Endothelial cell of umbilical vein (primary cell): ENCODE measurements at places on chromosomes 2 and 18. TPM values are rescaled to one million over a fixed set of nuclear protein-coding genes. Genes with fewer than 3 reads are reported as not detected.

GRCh38 chr18:23881778-23882177 is 132.8 kb upstream of the TTC39C start:
- DNase-seq, result no peak

- DNase-seq, result peak; percentile 76
Observed at GRCh38 chr2:69306822-69307578, 80.0 kb downstream of the GFPT1 start.

DNA sequence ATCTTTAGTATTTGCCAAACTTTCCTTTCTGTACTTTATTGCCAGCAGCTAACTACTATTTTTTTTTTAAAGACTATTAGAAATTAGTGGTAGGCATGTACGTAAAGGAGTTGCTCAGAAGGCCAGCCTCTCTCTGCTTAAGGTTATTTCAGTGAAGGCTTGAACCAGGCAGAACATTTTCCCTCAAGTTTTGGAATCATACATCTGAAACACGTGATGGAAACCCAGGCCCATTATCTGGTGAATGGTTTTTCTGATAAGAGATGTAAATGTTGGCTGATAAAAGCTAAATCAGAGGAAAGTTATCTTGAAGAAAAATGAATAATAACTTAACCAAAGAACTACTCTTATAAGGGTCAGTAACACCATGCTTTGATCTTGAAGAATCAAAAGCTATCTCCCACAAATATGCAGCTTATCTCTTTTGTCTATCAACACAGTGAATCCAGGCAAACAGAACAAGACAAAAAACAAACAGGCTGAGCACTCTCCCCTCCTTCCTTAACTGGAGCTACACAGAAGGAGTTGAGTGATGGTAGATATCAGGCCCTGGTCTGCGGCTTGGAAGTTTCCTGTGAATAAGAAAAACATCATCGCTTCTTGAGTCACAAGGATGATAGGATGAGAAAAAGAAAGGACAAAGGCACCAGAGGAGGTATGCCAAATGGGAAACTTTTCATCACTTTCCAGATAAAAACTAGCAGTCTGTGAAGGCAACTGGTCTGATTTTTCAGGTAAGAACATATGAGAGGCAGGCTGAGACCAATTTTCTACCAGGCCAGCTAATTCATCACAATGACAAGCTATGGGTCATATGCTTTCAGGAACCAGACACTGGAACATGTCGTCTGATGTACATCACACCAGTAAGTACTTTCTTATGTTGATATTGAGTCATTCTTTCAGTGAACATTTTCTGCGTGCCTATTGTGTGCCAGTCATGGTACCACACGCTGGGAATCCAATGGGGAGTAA is 88.4 kb upstream of the STK17B start:
- DNase-seq, result peak; percentile 76

DNA sequence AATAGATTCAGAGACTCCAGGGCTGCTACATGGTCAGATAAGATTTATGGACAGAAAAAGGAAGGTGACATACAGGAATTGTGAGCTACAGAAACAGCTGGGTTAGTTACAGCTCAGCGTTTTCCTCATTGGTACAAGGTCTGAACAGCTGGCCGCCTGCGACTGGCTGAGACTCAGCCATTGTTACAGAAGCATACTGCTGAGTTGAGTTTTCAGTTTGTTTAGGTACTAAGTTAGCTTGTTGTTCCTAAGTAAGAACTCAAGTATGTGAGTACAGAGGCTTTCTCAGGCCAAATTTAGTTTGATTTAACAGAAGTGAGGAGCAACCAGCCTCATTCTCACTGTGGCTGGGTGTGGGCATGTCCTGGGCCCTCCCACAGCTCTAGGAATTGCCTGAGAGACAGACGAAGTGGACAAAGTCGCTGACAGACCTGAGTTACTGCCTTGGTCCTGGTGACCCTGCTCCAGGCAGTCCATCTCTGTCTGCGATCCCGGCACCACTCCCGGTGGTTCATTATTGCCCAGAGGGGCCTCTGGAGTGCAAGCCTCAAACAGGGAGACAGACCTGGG is 27.8 kb upstream of the RHOB start:
- peak; percentile 47 for DNase-seq

DNA sequence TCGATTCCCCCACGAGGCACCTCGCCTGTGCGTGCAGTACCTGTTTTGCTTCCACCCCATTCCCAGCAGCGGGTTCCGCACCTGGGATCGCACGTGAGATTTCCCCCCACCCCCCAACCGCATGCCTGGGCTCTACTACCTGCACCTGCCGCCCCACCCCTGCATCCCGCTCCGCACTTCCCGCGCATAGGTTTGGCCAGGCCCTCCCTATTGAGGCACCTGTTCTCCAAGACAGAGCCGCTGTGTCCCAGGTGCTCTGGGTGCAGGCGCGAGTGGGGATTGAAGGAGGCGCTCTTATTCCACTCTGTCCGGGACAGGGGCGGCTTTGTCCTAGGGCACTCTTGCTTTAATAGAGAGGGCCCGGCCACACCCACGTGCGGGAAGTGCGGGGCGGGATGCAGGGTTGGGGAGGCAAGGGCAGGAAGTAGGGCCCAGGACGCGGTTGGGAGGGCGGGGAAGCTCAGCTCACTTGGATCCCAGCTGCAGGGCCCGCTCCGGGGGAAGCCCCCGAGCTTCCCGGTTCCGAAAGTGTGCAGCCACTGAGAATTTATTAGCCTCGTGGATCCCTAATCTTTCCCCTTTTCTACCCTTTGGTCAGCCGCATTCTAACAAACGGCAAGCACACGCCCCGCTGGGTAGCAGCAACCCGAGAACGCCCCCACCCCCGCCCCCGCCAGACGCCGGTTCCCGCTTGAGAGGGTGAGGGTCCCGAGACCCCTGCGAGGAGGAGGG is 670 bp upstream of the MOCOS start:
- DNase-seq, result no peak

GRCh38 chr2:238855299-238855698 is 7.4 kb downstream of the TWIST2 start:
- no peak for DNase-seq

ANKRD30BL gene
- total RNA-seq, result not detected in 2 replicates

NEU4 gene
- total RNA-seq, result not detected in 2 replicates

VWA3B gene
- not detected in 2 replicates for total RNA-seq
